ENCODE measurements at places on chromosomes 7 and 10.
A peak's percentile ranks its signal among the peaks of the same experiment; 100 is the strongest.

DNA sequence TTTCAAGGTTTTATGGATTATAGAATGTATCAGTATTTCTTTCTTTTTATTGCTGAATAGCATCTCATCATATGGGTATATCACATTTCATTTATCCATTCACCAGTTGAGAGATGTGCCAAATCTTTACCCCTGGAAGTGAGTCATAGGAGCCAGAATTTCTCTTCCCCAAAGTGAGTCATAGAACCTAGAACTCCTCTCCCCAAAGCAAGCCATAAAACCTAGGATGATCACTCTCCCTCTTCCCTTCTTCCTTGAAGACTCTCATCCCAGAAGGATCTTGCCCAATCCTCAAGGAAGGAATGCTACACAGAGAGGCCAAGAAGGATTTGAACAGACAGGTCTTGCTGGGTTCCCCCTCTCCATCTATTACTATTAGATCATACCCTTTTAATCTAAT lies 199.9 kb downstream of the EVX1 start:
- peak; percentile 28 for DNase-seq

DNA sequence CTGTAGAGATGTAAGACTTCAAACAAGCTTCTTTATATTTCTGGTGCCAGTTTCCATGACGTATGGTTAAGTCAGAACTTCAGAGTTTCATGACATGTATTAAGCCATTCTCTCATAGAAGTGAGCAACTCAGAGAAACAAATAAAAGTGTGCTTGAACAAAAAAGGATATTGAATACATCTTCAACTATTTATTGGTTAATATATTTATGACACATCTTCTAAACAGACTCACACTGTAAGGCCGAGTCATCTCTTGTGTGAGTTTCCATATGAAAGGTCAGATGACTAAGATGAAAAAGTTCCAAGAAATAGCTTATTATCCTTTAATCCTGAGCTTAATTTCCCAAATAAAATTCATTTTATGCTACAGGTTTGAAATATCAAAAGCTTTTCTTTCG lies 105.5 kb upstream of the CSTF2T start:
- peak; percentile 48 for DNase-seq

GRCh38 chr7:33965183-33965744 lies 59.9 kb downstream of the BMPER start:
- DNase-seq, result peak; percentile 62

DNA sequence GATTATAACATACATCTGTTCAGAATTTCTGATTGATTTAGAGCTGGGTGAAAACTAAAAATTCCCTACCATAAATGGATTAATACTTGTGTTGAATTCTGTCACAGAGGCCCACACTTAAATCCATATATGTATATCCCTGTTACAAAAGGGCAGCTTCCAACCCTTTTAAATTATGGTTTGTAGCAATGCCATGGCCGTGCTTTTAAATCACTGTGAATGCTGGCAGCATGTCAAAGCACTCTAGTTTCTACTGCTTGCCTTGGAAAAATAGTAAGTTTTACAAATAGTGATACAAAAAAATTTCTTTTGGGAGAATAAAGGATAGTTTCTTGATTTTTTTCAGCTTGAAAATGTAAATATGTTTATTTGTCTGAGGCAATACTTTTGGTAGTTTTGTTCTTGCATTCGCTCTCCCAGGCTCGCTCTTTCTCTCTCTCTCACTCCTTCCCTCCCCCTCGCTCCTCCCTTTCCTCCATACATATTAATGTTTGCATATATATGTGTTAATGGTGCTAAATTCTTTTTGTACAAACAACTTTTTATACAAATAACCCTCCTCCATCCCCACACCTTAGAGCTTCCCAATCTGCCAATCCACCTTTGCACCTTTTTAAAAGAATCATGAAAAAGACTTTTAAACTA lies 29.8 kb downstream of the TES start:
- peak; percentile 49 for DNase-seq

DNA sequence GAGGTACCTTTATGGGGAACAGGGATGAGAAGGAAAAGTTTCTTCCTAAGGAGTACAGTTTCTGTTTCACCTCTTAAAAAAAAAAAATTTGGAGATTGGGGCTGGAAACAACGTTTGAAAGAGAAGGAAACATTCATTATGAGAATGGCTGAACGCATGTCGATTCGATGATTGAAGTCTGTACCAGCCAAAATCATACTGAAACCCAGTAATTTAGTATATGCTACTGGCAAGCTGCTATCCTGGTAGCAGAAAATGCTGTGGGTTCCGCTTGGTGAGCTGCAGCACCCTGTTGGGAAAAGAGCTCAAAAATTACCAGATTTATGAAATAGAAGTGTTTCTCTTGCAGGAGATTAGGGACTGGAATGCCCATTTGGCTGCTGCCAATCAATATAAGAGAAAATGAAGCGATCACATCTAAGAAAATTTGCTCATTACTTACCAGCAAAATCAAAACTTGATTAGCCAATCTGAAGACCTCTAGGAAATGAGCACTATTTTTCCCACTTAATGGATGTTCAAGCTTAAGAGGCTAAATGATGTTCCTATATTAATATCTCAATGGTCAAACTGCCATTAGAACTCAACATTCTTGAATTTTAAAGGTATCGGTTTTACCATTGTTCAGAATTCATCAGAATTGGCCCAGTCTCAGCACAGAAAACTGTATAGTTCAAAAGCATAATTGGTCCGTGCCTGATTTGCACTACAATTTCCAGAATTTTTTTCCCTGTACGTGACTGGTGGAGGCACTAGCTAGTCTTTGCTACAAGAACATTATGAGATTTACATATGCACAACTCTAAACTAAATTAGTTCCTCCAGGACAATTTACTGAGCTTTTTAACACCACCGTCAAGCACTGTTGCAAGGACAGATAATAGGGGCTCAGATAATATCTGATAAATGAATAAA lies 1.2 kb upstream of the ITGB1 start:
- DNase-seq, result no peak

DNA sequence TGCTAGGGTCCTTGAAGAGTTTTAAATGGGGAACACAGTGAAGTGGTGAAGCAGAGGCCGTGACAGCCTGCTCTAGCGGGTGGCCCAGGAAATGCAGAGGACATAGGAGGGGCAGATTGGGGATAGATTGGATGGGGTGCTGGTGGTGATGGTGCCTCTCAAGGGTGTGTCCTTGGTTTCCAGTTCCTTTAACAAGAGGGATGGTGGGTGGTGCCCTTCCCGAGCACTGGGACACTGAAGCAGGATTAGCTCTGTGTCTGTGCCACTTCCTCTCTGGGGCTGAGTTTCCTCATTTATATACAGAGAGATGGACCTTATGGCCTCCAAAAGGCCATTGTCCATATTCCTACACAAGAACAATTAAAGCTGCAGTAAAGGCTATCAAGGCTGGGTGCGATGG lies 285.5 kb downstream of the TCF7L2 start:
- no peak for DNase-seq

GRCh38 chr10:66795866-66796265 lies 130.0 kb upstream of the LRRTM3 start:
- no peak for DNase-seq

GRCh38 chr10:104273899-104274575 lies 5.1 kb downstream of the GSTO2 start:
- DNase-seq, result peak; percentile 51

- DNase-seq, result no peak
Measured at GRCh38 chr10:11528286-11528685, 83.2 kb downstream of the USP6NL start.

GRCh38 chr10:126259760-126260479 lies 128.4 kb downstream of the ADAM12 start:
- no peak for DNase-seq

DNA sequence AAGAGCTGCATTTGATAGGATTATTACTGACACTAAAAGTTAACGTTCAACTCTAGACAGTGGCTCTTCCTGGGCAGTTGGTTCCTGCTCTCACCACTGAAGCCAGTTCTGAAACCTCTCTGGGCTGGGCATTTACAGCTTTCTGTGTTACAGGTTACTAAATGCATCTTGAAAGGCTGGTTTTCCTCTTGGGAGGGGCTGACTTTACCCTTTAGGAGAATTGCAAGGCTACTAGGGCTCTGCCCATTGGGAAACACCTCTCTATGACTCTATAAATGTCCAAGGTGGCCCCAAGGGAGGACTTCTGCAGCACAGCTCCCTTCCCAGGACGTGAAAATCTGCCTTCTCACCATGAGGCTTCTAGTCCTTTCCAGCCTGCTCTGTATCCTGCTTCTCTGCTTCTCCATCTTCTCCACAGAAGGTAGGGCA lies at the start of gene GPR15LG:
Gene GPR15LG (plus strand): TSS at position 301 of the 429 bp plus-strand sequence. CDS start 51 bp downstream, at position 352.
- no peak for DNase-seq

DNA sequence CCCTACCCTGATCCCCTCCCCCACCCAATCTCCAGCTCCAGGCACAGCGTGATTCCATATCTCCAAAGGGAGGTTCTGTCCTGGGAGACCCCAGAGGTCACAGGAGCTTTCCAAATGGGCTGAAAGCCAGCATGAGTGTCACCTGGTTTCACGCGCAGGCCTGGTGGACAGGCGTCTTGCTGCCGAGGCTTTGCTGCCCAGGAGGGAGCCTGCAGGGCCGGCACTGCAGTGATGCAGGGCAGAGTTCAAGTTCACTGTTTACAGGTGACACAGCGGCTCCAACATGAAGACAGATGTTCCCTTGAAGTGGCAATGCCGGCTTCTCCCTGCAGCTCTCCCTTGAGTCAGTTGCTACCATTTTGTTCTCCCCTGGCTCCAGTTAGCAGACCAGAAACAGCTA lies 104.3 kb downstream of the TCERG1L start:
- no peak for DNase-seq

GRCh38 chr10:11602358-11602757 lies 9.1 kb downstream of the USP6NL start:
- DNase-seq, result no peak

DNA sequence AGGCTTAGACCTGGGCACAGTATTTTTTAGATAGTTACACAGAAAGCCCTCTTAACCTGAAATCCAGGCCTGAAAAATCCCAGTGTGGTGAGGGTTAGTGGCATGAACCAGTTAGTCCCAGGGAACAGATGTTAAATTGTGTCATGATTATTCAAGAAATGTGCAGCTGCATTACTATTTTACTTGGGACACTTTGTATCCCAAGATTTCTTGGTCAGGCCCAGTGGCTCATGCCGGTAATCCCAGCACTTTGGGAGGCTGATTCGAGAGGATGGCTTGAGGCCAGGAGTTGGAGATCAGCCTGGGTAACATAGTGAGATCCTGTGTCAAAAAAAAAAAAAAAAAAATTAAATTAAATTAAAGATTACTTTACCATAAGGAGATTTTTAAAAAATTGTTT lies 36.0 kb upstream of the OTUD1 start:
- DNase-seq, result no peak

DNA sequence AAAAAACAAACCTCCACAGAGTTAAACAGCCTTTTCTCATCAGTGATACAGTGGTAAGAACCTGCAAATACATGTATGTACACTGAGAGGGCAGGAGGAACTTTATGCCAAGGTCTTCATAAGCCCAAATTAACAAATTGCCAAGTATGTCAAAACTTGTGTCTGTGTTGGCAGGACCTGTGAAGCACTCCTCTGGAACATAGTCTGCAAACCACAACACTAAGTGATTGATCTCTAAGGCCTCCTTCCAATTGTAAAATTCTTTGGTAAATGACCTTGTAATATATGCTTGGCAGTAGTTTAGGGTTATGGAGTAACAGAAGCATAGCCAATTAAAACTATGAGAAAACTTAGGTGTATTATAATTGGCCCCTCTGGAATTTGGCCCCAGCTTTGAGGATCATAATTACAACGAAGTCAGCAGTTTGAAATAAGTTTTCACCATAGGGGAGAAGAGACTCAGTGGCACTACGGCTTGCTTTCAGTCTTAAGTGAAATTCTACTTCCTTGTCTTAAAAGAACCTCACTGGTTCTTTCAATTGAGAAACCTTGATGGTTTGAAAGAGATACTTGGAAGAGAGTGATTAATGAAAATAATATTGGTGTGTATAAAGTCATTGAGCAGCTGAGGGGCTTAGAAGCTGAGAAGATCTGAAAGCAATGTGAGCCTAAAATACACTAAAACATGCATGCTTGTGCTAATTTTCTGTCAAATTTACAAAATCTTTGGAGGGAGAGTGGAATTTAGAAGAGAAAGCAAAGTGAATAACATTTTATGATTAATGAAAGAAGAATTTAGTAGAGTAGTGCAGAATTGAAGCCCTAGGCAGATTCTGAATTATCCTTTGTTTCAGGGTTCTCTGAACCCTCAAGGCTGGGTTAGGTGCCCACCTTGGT lies 57.6 kb downstream of the CNNM2 start:
- no peak for DNase-seq

GRCh38 chr10:33229252-33229948 lies 105.1 kb downstream of the NRP1 start:
- DNase-seq, result peak; percentile 86

DNA sequence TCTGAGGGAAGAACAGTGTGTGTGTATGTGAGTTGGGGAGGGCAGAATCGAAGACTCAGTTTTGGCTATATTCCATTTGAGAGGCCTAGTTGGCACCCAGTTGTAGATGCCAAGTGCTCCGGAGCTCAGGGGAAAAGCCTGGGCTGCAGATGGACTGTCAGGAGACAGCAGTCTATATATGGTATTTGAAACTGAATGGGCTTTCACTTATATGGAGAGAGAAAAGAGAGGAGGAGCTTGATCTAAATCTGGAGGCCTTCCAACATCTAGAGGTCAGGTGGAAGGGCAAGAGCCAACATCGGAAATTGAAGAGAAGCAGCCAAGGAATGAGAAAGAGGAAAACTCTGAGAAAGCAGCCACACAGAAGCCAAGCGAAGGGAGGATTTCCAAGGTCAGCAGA lies 350.8 kb upstream of the BMPER start:
- DNase-seq, result no peak

Data from fibroblast of skin of scalp (primary cell).